Astrocyte of the spinal cord (primary cell): ENCODE measurements at places on chromosomes 3 and 15.

- no peak for DNase-seq
Observed at GRCh38 chr3:47612879-47613278, 34.2 kb upstream of the CSPG5 start.

DNA sequence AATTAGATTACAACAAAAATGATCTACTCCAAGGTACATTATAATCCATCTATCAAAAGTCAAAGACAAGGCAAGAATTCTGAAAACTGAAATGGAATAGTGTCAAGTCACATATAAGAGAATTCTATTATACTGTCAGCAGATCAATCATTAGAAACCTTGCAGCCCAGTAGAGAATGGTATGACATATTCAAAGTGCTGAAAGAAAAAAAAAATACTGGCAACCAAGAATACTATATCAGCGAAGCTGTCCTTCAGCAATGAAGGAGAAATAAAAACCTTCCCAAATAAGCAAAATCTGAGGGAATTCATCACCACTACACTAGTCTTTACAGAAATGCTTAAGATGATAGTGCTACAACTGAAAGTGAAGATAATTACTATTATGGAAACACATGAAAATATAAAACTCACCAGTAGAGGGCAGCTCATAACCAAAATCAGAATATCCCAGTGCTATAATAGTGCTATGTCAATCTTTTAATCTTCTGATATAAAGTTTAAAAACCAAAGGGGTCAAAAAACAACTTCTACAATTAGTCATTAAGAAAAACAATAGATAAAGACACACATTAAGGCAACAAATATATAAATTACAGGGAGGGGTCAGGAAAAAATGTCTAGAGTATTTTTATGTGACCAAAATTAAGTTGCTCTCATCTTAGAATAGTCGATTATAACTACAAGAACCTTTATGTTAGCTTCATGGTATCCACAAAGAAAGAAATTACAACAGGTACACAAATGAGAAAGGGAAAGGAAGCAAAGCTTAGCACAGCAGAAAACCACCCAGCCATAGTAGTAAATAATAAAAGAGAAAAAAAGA is 190.7 kb upstream of the CNTN6 start:
- peak; percentile 15 for DNase-seq

GRCh38 chr15:43210807-43211206 is 10.0 kb downstream of the EPB42 start:
- DNase-seq = no peak

DNA sequence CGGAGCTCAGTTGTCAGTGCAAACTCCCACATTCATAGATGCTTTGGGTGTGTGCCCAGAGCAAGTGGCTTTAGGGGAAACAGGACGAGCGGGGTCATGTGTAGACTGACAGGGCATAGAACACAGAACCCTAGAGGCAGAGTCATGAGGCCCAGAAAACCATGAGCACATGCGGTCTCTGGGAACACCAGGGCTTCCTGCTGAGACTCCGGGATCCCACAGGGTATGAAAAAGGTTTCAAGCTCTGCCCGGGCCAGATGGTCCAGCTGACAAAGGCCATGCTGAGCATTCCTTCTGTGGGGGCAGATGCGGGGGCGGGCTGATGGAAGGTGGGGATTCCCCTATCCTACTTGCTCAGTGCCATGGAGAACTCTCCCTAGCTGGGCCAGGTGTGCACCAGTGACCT is 44.8 kb downstream of the ROPN1B start:
- peak; percentile 22 for DNase-seq

- peak; percentile 41 for DNase-seq
Observed at GRCh38 chr3:131840156-131840797, 194.5 kb downstream of the CPNE4 start.

DNA sequence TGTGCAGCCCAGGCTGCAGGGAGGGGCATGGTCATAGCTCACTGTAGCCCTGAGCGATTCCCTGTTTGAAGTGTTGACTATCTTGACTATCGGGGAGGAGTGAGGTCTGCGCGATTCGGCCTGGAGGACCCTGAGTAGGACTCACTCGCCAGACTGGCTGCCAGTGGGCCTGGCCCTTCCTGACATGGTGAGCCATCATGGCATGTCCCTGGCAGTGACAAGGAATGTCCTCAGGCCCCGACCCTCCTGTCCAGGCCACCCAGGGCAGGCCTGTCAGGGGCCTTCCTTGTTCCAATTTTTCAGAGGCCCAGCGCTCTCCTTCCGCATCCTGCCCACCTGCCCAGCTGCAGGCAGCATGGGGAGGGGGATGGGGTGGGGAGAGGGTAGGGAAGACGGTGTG is 5.2 kb upstream of the OCA2 start:
- no peak for DNase-seq

DNA sequence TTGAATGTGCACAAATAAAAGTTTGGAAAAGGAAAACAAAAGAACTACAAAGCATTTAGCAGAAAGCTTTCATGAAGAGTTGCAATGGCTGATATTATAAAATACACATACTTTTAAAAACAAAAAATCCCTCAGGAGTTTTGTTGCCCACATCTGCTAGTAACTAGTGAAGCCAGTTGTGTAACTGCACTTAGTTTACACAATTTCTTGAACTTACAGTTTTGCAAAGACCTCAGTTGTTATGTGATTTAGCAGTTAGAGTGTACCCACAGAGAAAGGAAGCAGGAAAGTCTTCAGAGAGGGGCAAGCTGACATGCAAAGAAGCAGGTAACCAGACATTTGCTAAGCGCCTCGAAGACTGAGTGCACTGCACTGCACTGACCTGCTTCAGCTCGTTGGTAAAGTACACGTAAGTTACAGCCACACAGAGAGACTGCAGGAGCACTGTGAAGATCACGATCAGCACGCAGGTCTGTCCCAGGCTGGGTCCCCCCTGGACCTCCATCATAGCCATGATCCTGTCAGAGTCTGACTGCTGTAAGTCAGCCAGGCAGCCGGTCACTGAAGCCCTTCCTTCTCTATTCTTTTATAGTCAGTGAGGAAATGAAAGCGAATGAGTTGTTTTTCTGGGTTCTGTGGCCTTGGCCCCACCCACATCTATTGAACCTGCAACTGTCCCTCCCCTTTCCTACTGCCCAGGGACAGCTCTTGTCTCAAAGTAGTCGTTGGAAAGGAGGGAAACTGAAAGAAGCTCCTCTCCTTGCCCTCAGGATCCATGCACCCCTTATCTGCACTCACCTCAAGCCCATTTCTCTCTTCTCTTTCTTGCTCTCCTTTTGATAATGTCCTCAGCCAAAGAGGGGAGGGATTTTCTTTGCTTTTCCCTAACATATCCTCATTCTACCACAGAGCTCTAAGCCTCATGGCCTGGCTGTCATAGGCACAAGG is at the start of gene TNFSF10:
TSS of gene TNFSF10 (minus strand) at position 560 of the 948 bp plus-strand sequence. CDS start at position 514, 46 bp downstream.
- DNase-seq = no peak

GRCh38 chr3:44011680-44012079 is 230.0 kb upstream of the TOPAZ1 start:
- DNase-seq = no peak

GRCh38 chr15:41394924-41395323 is 7.4 kb downstream of the NDUFAF1 start:
- DNase-seq = no peak

DNA sequence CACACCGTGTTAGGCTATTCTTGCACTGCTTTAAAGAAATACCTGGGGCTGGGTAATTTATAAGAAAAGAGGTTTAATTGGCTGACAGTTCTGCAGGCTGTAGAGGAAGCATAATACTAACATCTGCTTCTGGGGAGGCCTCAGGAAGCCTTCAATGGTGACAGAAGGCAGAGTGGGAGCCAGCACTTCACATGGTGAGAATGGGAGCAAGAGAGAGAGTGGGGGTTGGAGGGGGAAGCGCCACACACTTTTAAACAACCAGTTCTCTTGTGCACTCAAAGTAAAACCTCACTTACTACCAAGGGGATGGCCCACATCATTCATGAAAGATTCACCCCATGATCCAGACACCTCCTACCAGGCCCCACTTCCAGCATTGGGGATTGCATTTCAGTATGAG is 181.1 kb downstream of the APBA2 start:
- DNase-seq = no peak

- DNase-seq = no peak
Observed at GRCh38 chr15:67892559-67893377, 52.9 kb upstream of the RNU6-1 start.

DNA sequence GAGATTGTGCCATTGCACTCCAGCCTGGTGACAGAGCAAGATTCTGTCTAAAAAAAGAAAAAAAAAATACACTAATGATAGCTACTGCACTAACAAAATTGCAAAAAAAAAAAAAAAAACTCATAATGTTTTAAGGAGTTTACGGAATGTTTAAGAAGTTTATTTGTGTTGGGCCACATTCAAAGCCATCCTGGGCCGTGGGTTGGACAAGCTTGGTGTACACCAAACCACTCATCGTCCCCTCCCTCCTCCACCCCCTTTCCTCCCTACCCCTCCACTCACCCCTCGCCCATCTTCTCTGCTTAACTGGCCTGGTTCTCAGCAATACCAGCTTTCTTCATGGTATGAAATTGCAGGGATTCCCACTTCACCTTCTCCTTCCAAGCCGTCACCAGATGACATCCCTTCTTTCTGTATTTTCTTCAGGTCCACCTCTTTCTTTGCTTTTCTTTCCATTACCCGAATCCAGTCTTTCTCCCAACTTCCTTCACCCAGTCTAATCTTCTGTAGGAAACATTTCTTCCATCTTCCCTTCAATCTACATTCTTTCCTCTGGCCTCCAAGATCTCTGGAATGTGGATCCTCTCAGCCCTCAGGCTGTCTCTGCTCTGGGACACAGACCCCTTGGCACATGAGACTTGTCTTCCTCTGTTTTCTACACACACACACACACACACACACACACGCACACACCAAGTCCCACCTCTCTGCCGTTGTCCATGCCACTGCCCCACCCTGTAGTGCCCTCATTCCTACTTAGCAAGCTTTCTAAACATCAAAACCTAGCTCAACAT is 3.5 kb upstream of the MESP1 start:
- no peak for DNase-seq

- DNase-seq = no peak
Observed at GRCh38 chr15:68589783-68590710, 11.3 kb downstream of the CORO2B start.

DNA sequence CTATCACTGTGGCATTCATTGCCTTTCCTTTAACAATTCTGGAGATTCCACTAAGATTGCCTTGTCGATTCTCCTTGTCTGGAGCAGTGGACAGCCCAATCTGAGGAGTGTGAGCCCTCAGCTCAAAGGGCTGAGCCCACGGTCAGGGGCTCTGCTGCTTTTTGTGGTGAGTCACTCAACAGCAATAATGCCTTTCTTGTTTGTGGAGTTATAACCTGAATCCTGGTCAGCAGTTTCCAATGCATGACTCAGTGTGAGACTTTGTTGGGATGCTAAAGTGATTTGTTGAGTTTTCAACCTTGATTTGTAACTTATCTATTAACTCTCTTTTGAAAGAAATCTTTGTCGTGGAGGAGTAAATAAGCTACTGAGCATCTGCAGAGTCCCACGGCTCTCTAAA is 183.5 kb downstream of the TJP1 start:
- DNase-seq = peak; percentile 37

GRCh38 chr3:112519424-112520001 is 20.2 kb upstream of the BTLA start:
- DNase-seq = peak; percentile 81

GRCh38 chr3:52147804-52148203 is 6.4 kb downstream of the POC1A start:
- DNase-seq = peak; percentile 14

- DNase-seq = no peak
Observed at GRCh38 chr15:57427367-57427821, 51.1 kb downstream of the CGNL1 start.

DNA sequence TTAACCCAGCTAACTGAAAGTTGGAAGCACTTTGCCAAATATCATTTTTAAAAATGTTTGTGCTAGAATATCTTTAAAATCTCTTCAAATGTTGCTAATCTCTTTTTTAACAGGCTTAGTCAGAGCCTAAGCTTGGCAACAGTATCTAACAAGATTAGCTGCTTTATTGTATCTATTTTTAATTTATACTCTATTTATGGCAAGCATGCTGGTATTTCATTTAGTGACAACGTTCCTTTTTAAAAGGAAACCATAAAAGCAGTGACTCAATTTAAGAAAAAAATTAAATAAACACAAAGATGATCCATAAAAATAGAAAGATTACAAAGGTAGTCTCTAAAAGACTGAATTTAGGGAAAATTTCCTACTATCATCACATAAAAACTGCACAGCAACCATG is 40.5 kb downstream of the SLC12A6 start:
- peak; percentile 15 for DNase-seq

DNA sequence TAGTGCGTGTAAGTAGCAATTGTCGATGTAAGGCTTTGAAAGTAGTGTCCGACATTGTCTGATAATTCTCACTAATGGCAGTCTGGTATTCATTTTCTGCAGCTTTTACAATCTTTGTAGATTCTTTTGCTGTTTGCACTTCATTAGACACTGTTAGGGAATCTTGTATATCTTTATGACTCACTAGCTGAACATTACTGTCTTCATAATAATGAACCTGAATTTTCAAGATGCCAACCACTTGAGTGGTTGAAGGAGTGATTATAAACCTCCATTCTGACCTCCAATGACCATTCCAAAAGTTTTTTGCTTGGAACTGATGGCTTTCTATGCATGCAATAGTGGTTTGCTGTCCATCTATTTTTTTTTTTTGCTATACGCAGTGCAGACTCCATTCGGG is 76.4 kb upstream of the MFGE8 start:
- DNase-seq = peak; percentile 74
